ENCODE measurements at places on chromosomes 5 and 9. TPM values are rescaled to one million over a fixed set of nuclear protein-coding genes. Genes with fewer than 3 reads are reported as not detected.

DNA sequence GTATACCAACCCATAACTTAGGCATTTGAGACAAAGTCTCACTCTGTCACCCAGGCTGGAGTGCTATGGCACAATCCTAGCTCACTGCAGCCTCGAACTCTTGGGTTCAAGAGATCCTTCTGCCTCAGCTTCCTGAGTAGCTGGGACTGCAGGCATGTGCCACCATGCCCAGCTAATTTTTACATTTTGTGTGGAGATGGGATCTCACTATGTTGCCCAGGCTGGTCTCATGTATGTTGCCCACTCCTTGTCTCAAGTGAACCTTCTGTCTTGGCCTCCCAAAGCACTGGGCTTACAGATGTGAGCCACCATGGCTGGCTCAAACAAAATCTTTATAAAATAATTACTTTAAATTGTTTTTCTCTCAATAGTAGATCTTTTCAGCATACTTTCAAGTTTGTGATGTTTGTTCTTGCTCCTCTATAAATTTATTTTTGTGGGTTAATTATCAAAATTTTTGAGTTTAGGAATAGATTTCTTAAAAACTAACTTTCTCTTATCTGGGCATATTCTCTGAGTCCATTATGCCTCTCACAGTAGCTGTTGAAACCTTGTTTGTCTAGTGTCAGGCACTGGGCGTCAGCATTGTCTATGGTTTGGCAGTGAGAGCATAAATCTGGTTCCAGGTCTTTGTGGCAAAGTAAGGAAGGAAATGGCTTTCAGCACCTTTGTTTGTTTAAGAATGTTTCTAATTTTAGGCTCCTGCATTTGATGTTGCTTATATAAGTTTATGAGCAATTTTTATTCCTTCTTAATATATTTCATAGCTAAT, 38.7 kb downstream of the NLN start:
- no peak overlapping the region for H3K27ac ChIP-seq
- H3K4me3 ChIP-seq, result no peak overlapping the region
- DNase-seq, result peak; percentile 1
- H3K36me3 ChIP-seq, result peaks cover 9% of the 10 kb centered on the region
- no peaks in the 10 kb centered on the region for H3K27me3 ChIP-seq

- H3K4me3 ChIP-seq, result peak overlapping the region; percentile 75
- H3K27ac ChIP-seq, result peak overlapping the region; percentile 35
- DNase-seq, result no peak
Measured at GRCh38 chr9:32384002-32384363, 460 bp upstream of the ACO1 start.

GRCh38 chr5:16937503-16938161, 1.5 kb upstream of the MYO10 start:
- H3K36me3 ChIP-seq, result no peaks in the 10 kb centered on the region
- H3K27ac ChIP-seq, result no peak overlapping the region
- H3K4me1 ChIP-seq, result peaks cover 13% of the 10 kb centered on the region
- no peak for DNase-seq
- H3K27me3 ChIP-seq, result peaks cover 51% of the 10 kb centered on the region

DNA sequence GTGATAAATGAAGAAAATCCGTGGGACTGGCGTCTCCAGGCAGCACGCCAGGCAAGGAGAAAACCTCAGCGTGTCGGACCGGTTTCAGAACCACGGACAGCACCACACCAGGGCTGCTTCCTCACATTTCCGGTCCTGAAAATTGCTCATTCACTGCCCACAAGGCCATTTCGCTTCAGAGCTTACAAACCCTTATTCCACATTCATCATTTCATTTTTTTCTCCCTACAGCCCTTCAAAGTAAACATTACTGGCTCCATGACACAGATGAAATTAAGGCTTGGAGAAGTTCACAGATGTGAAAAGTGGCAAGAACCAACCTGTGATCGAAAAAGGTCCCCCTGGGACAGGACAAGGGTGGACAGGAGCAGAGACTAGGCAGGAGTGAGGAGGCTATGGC, 1.5 kb upstream of the GPRIN1 start:
- H3K27me3 ChIP-seq, result peaks cover 52% of the 10 kb centered on the region
- H3K27ac ChIP-seq, result peak overlapping the region; percentile 51
- no peaks in the 10 kb centered on the region for H3K36me3 ChIP-seq
- no peak for DNase-seq
- H3K4me3 ChIP-seq, result peak overlapping the region; percentile 73

DNA sequence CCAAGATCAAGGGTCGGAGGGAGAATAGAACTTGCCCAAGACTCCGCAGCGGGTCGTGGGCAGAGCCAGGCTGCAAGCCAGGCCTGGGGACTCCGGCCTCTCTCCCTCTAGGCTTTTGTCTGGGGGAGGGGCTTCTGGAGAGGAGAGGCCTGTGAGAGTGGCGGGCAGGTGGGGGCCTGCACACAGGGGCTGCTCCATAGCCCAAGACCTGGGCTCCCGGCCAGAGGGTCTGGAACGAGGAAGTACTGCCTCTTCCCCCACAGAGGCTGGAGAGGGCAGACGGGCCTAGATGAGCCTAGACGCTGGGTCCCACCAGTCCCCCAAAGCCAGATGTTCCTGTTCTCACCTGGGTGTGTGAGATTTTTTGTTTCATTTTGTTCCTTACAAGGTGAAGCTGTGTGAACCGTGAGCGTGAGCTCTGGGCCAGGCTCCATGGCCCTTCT, 5.2 kb upstream of the ST6GALNAC6 start:
- peak overlapping the region; percentile 79 for H3K4me3 ChIP-seq
- no peaks in the 10 kb centered on the region for H3K27me3 ChIP-seq
- no peak for DNase-seq
- peaks cover 73% of the 10 kb centered on the region for H3K4me1 ChIP-seq
- H3K36me3 ChIP-seq, result no peaks in the 10 kb centered on the region

DNA sequence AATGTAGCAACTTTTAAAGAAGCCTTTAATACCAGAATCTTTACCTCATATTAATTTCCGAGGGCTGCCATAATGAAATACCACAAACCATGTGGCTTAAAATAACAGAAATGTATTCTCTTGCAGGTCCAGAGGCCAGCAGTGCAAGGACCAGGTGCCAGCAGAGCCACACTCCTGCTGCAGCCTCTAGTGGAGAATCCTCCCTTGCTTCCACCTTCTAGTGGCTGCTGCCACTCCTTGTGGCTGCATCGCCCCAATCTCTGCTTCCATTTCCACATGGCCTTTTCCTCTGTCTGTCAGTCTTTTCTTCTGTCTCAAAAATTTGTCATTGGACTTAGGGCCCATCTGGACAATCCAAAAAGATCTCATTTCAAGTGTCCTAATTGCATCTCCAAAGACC, 401.5 kb downstream of the EFNA5 start:
- no peak overlapping the region for H3K4me3 ChIP-seq
- no peaks in the 10 kb centered on the region for H3K27me3 ChIP-seq
- H3K36me3 ChIP-seq, result no peaks in the 10 kb centered on the region
- DNase-seq, result no peak

GRCh38 chr5:19853616-19854240, 134.3 kb downstream of the CDH18 start:
- H3K36me3 ChIP-seq, result no peaks in the 10 kb centered on the region
- no peaks in the 10 kb centered on the region for H3K27me3 ChIP-seq
- no peak overlapping the region for H3K4me3 ChIP-seq
- no peak for DNase-seq

DNA sequence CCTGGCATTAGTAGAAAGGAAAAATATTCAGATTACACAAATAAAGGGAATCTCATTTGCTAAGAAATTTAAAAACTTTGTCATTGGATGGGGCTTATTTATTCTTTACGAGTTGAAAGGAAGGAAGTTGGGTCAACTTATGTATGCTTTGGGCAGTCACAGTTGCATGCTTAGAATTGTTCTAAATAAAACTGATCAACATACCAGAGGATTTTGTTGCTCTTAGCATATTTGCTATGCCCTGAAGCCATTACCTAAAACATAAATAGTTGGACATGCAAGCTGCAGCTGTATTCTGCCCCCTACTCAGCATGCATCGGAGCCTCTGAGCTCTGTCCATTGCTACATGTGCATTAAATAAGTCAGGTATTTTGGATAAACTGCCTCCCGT, 172.7 kb upstream of the MEF2C start:
- no peaks in the 10 kb centered on the region for H3K27me3 ChIP-seq
- no peak overlapping the region for H3K4me3 ChIP-seq
- no peaks in the 10 kb centered on the region for H3K4me1 ChIP-seq

- H3K27ac ChIP-seq, result no peak overlapping the region
- H3K4me3 ChIP-seq, result no peak overlapping the region
- H3K36me3 ChIP-seq, result no peaks in the 10 kb centered on the region
- no peak for DNase-seq
- peaks cover 9% of the 10 kb centered on the region for H3K4me1 ChIP-seq
- peaks cover 10% of the 10 kb centered on the region for H3K27me3 ChIP-seq
Measured at GRCh38 chr5:56160723-56161438, 72.2 kb downstream of the ANKRD55 start.

GRCh38 chr9:126043681-126044080, 282.9 kb upstream of the MVB12B start:
- H3K27me3 ChIP-seq, result peaks cover 24% of the 10 kb centered on the region
- no peaks in the 10 kb centered on the region for H3K4me1 ChIP-seq
- no peak overlapping the region for H3K4me3 ChIP-seq
- no peak overlapping the region for H3K27ac ChIP-seq

GRCh38 chr5:83313436-83313835, 158.1 kb upstream of the VCAN start:
- no peak overlapping the region for H3K27ac ChIP-seq
- peaks cover 10% of the 10 kb centered on the region for H3K36me3 ChIP-seq
- H3K4me1 ChIP-seq, result no peaks in the 10 kb centered on the region
- DNase-seq, result no peak

GRCh38 chr5:163534492-163535094, 29.2 kb downstream of the MAT2B start:
- H3K27me3 ChIP-seq, result peaks cover 4% of the 10 kb centered on the region
- H3K36me3 ChIP-seq, result no peaks in the 10 kb centered on the region
- DNase-seq, result no peak
- no peak overlapping the region for H3K4me3 ChIP-seq
- no peak overlapping the region for H3K27ac ChIP-seq

- no peaks in the 10 kb centered on the region for H3K27me3 ChIP-seq
- H3K4me1 ChIP-seq, result peaks cover 25% of the 10 kb centered on the region
- H3K4me3 ChIP-seq, result no peak overlapping the region
Measured at GRCh38 chr5:154388842-154389241, 57.0 kb upstream of the SAP30L start.

DNA sequence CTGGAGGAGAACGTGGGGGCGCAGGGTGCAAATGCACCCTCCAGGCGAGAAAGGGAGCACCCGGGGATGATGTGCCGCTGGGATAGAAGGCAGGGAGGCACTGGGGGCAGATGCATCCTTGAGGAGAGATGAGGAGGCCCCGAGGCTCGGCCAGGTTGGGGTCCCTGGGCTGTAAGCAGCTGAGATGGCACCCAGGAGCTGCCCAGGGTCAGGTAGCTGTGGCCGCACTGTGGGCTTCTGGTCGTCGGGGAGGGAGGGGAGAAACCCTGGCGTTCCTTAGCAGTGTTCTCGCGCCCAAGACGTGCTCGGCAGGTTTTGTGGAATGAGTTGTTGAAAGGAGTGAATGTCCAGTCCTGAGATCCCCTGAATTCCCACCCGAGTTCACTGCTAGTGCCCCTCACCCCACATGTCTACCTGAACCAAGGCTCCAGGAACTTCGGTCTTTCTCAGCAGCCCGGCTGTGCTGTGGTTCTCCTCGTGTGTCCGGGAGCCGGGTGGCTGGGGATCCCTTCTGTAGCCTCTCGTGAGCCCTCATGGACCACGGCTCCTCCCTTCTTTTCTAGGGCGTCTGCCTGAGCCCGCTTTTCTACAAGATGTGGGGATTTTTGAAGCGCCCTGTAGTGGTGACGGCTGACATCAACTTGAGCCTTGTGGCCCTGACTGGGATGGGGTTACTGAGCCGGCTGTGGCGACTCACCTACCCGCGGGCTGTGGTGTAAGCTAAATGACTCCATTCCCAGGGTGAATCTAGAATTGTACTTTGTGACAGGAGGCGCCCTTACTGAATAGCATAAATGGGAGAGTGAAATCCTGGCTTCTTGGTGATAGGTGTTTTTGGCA, 1.1 kb downstream of the POMT1 start:
- DNase-seq, result no peak
- H3K4me3 ChIP-seq, result peak overlapping the region; percentile 96

DNA sequence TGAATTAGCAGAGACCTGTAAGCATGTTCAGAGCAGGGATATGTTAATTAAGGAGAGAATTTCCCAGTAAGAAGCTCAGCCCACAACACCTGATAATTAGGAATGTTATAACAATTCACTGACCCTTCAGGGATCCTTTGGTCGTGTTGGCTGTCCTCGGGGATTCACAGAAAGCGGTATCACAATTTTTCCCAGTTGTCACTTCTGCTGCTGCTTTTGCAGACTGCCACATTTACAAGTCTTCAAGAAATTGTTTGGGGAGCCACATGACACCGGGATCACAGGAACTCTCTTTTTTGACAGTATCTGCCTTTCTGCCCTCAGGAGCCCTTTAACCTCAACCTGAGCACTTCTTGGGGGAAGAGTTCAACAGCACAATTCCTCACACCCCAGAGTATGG, 265.5 kb downstream of the GLIS3 start:
- H3K36me3 ChIP-seq, result no peaks in the 10 kb centered on the region
- H3K27ac ChIP-seq, result no peak overlapping the region
- H3K4me1 ChIP-seq, result no peaks in the 10 kb centered on the region
- no peak overlapping the region for H3K4me3 ChIP-seq
- DNase-seq, result no peak

GRCh38 chr5:142997591-142997990, 227.4 kb downstream of the ARHGAP26 start:
- peaks cover 45% of the 10 kb centered on the region for H3K4me1 ChIP-seq
- no peak for DNase-seq
- no peaks in the 10 kb centered on the region for H3K36me3 ChIP-seq
- no peaks in the 10 kb centered on the region for H3K27me3 ChIP-seq

- no peaks in the 10 kb centered on the region for H3K27me3 ChIP-seq
- peak overlapping the region; percentile 55 for H3K27ac ChIP-seq
- no peak for DNase-seq
- H3K4me1 ChIP-seq, result no peaks in the 10 kb centered on the region
Measured at GRCh38 chr5:91941588-91941987, 558.5 kb upstream of the ARRDC3 start.

GRCh38 chr9:118578467-118578866, 790.8 kb downstream of the BRINP1 start:
- DNase-seq, result no peak
- H3K36me3 ChIP-seq, result no peaks in the 10 kb centered on the region
- no peak overlapping the region for H3K27ac ChIP-seq
- no peak overlapping the region for H3K4me3 ChIP-seq
- H3K27me3 ChIP-seq, result no peaks in the 10 kb centered on the region

GNA14 gene
- polyA plus RNA-seq, result not detected

AIF1L gene
- not detected for polyA plus RNA-seq

LCN2 gene
- polyA plus RNA-seq, result not detected

OSMR gene
- polyA plus RNA-seq, result 0.05 TPM

TLX3 gene
- not detected for polyA plus RNA-seq

KLHL9 gene
- 6.3 TPM for polyA plus RNA-seq

SPATA31E1 gene
- not detected for polyA plus RNA-seq

C9orf85 gene
- polyA plus RNA-seq, result 11.1 TPM

FRMD3 gene
- polyA plus RNA-seq, result not detected

Data from naive B cell (primary cell).